ENCODE measurements at places on chromosomes 12 and 14. TPM values are rescaled to one million over a fixed set of nuclear protein-coding genes. Genes with fewer than 3 reads are reported as not detected.

The PLCZ1 gene
- 0.41 TPM for polyA plus RNA-seq

The COQ10A gene
- 17.8 TPM for polyA plus RNA-seq

The SLC22A17 gene
- 64.8 TPM for polyA plus RNA-seq

The CLEC14A gene
- polyA plus RNA-seq, result 20.6 TPM

The PPHLN1 gene
- polyA plus RNA-seq, result 68.2 TPM

The MTRFR gene
- 24.3 TPM for polyA plus RNA-seq

The LALBA gene
- polyA plus RNA-seq, result not detected

The FBXW8 gene
- polyA plus RNA-seq, result 23.3 TPM

The EFS gene
- 56.8 TPM for polyA plus RNA-seq

The TMPRSS12 gene
- not detected for polyA plus RNA-seq

The C1R gene
- polyA plus RNA-seq, result 37.5 TPM

The NPFF gene
- polyA plus RNA-seq, result not detected

The NEUROD4 gene
- not detected for polyA plus RNA-seq

The CCDC175 gene
- 0.93 TPM for polyA plus RNA-seq

The VDR gene
- 3.0 TPM for polyA plus RNA-seq

All from left renal cortex interstitium (tissue), 4 donors.